ENCODE measurements at places on chromosomes 2 and 18.

DNA sequence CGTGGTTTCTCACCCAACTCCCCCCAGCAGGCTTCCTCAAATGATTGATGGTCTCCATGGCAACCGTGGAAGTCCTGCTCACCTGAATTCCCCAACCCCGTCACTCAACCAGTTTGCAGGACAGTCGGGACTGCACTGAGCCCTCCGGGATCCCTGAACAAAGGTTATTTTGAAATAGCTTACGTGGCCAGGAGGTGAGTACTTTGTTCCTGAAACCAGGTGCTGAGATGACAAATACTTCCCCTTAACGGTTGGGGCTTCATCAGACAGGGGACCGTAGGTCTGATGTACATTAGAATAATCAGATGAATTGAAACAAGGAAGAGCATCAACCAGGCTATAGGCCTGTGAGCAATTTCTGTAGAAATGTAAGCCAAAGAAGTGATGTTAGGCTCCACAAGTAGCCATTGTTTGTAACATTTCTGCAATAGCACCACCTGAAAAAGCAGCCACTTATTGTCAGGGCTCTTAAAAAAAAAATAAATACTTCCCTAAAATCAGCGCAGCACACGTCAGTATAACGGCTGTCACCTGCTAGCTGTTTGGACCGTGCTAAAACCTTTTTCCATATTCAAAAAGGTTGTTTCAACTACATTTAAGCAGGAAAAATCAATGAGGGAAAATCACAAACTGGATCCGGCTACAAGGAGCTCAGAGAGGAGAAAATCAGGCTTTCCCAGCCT, 206.4 kb upstream of the ID2 start:
- no peak for DNase-seq

GRCh38 chr2:232900811-232901735, 31.0 kb downstream of the SNORC start:
- no peak for DNase-seq

- DNase-seq: no peak
Observed at GRCh38 chr18:57269756-57270155, 82.6 kb upstream of the ST8SIA3 start.

GRCh38 chr2:36367486-36367885, 11.9 kb downstream of the CRIM1 start:
- no peak for DNase-seq

DNA sequence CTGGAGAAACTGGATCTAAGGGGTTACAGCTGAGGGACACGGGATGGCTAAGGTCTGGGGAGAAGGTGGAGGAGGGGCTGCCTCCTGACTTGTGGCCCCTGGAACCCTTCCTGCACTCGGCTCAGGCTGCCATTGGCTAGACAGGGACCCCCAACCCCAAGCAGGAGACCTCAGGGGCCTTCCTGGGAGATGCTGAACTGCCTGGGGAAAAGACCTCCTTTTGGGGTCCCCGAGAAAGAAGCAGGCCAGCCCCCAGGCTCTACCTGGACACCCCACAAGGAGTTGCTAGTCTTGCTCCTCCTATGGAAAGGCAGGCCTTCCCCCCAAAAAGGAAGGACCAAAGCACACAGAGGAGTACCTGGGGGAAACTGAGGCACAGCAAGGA, 10.1 kb upstream of the BOK start:
- DNase-seq: no peak

- DNase-seq: no peak
Observed at GRCh38 chr18:74574916-74575315, 22.8 kb upstream of the ZNF407 start.

- DNase-seq: no peak
Observed at GRCh38 chr18:11514267-11514666, 95.1 kb upstream of the SLC35G4 start.

- DNase-seq: no peak
Observed at GRCh38 chr2:204604061-204604460, 58.8 kb downstream of the PARD3B start.

- DNase-seq: no peak
Observed at GRCh38 chr2:74081763-74082110, 66.0 kb downstream of the BOLA3 start.

GRCh38 chr2:142041996-142042395, 88.8 kb downstream of the LRP1B start:
- no peak for DNase-seq

- DNase-seq: no peak
Observed at GRCh38 chr2:205273148-205273547, 409.2 kb upstream of the NRP2 start.

DNA sequence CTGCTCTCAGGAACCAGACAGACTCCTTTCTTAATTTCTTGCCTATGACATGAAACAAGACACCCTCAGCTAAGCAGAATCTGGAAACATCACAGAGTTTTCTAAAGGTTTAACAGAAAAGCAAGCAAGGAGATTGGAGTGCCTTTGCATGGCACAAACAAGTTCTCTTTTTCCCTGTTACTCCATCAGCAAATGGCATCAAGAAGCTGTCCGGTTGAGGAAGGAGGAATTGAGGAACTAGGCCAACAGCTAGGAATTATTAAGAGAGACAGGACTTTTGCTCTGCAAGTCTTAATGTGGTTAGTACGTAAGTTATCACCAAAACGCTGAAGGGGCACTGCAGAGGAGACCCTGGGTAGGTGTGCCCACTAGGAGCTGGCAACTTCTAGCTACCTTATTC, 53.2 kb downstream of the NEB start:
- DNase-seq: no peak

DNA sequence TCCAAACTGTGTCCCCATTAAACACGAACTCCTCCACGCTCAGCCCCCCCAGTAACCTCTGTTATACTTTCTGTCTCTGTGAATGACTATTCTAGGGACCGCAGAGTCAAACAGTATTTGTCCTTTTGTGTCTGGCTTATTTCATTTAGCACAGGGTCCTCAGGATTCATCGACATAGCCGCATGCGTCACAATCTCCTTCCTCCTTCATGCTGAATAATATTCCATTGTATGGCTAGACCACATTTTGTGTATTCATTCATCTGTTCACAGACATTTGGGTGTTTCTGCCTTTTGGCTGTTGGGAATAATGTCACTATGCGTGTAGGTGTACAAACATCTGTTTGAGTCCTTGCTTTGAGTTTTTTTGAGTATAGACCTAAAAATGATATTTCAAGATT, 80.9 kb downstream of the SH3RF3 start:
- no peak for DNase-seq

GRCh38 chr2:64440843-64441242, 13.1 kb upstream of the LGALSL start:
- no peak for DNase-seq

DNA sequence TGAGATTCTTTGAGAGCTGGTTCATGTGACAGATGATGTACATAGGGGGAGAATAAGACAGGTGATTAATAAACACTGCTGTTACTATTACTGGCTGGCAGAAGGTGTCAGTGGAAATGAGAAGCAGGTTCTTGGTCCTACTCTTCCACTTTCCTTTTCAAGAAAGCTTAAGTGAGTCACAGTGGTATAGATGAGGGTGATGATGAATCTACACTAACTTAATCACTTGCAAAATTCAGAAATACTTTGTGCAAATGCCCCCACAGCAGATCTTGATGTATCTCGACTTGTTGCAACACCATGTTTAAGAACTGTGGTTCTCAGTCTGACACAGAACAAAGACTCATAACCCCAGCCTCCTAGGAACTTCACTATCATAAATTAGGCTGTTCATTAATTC, 35.9 kb upstream of the MGAT5 start:
- DNase-seq: no peak

GRCh38 chr18:74382481-74383017, 66.9 kb downstream of the C18orf63 start:
- DNase-seq: no peak

DNA sequence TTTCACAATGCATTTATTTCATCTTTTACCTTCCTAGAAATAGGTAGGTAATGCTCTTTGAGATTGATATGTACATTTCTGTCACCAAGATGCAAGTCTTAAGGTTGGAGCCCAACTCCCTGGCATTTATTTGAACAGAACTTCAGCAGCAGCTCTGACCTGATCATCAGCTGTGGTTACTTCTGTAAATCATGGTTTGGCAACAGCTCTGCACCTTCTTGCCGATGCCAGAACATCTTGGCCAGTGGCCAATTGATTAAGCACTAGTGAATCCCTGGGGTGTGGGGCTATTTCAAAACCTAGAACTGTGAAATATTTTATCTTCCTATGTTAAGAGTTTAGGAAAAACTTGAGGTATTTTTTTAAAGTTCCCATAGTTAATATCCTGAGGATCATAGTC, 124.8 kb upstream of the NYAP2 start:
- DNase-seq: peak; percentile 38

- no peak for DNase-seq
Observed at GRCh38 chr2:218452079-218452478, 33.2 kb downstream of the VIL1 start.

DNA sequence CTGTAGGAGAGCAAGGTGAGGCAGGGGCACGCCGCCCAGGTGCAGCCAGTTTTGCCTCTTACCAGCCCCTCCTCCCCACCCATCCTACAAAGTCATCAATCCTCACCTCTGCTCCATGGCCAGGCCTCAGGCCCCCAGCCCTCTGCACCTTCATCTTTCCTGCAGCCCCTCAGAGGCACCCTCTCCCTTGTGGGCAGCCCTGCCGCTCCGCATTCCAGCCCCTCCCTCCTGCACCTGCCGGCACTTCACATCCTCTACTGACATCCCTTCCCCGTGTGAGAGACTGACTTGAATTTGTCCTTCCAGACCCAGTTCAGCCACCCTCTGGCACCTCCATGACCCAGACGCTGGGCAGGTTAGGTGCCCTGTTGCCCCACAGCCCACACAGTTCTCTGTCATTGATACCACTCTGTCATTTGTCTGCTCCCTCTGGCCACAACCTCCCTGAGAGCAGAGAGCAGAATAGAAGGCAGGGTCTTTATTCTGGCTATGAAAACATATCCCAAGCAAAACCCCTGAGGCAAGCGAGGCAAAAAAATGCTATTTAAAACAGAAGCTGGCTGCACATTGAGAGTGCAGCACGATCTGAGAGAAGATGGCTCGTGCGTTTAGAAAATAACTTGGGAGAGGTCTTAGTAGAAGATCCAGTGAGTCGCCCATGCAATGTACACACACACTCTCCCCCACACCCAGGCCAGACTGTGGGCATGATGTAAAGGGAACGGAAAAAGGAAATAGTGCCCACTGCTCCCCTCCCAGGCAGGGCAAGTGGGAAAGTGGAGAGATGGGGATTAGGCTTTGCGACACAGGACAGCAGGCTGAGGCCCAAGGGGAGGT, 25.9 kb downstream of the SDC1 start:
- peak; percentile 56 for DNase-seq

GRCh38 chr2:12688091-12688490, 28.6 kb upstream of the TRIB2 start:
- no peak for DNase-seq

Data from foreskin keratinocyte (primary cell).